Activated CD4-positive, alpha-beta T cell treated with anti-CD3 and anti-CD28 coated beads for 36 hours (primary cell): ENCODE measurements at places on chromosomes 1 and 21. TPM values are rescaled to one million over a fixed set of nuclear protein-coding genes. Genes with fewer than 3 reads are reported as not detected.

DNA sequence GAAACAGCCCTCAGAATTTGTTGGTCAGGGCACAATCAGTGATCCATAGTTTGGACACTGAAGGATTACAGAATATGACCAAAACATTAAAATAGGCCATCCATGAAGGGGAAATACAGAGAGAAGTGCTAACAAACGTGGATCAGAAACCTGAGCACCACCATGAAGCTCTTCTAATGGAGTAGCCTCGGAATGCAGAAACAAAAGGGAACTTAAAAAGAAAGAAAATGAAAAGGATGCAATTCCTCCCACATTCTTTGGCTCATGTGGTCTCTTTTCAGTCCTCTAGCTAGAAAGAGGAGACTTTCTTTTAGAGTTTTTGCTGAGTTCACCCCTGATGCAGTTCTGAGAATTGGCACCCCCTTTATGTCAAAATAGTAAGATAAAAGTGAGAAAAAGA lies 989.8 kb upstream of the B3GALT2 start:
- peaks cover under 1% of the 10 kb centered on the region for H3K36me3 ChIP-seq
- H3K4me1 ChIP-seq = no peaks in the 10 kb centered on the region
- no peak for DNase-seq
- no peaks in the 10 kb centered on the region for H3K27me3 ChIP-seq

DNA sequence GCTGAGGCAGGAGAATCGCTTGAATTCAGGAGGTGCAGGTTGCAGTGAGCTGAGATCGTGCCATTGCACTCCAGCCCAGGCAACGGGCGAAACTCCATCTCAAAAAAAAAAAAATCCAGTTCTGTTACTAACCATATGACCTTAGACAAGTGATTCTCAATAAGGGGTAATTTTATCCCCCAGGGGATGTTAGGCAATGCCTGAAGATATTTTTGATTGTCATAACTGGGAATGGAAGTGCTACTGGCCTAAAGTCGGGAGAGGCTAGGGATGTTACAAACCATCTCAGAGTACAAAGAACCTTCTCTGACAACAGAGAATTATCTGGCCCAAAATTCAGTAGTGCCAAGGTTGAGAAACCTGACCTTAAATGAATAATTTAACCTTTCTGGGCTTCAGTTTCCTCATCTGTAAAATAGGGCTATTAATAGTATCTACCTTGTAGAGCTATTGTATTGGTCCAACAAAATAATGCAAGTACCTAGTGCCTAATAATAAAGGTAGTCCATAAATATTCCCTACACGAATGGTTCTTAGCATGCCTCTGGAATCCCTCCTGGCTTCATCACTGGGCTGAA lies 5.8 kb upstream of the LMNA start:
- no peak overlapping the region for H3K27ac ChIP-seq
- no peak overlapping the region for H3K4me3 ChIP-seq
- peaks cover 5% of the 10 kb centered on the region for H3K27me3 ChIP-seq
- H3K36me3 ChIP-seq = no peaks in the 10 kb centered on the region
- peaks cover 53% of the 10 kb centered on the region for H3K4me1 ChIP-seq
- DNase-seq = no peak

- DNase-seq = no peak
- no peak overlapping the region for H3K4me3 ChIP-seq
- no peaks in the 10 kb centered on the region for H3K36me3 ChIP-seq
- H3K4me1 ChIP-seq = peaks cover 10% of the 10 kb centered on the region
Observed at GRCh38 chr21:44718571-44718970, 7.2 kb upstream of the TSPEAR start.

DNA sequence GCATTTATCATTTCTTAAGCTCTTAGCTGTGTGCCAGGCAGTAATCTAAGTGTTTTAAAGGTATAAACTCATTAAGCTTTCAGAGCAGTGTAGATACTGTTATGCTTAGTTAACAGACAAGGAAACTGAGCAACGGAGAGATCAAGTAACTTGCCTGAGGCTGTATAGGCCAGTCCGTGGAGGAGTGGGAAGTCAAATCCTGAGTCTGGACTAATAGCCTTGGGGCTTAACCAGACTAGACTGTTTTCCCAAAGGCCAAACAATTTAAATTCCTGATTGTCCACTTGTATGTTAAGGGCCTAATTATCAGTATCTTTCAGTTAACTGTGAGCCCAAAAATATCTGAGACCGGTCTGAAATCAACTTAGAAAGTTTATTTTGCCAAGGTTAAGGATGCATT lies 2.6 kb downstream of the IFNAR1 start:
- no peak for DNase-seq
- H3K4me3 ChIP-seq = no peak overlapping the region
- peaks cover 13% of the 10 kb centered on the region for H3K36me3 ChIP-seq
- H3K27me3 ChIP-seq = no peaks in the 10 kb centered on the region

DNA sequence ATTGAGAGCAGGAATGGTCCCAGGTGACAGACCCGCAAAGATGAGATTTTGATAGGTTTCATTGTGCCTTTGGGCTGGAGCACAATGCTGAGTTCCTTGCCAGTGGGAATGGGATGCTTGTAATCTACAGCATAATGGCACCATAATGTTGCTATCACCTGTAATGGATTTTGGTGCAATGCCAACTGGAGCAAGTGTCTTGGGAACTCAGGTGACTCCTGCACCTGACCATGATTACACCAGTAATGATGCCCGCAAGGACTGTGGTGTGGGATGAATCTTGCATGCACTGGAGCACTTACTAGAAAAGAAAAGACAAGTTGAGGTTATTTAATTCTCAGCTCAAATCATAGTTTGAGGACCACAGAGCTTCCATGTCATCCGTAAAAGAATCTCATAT lies 96.7 kb downstream of the PTPRU start:
- H3K27me3 ChIP-seq = peaks cover 17% of the 10 kb centered on the region
- H3K36me3 ChIP-seq = no peaks in the 10 kb centered on the region

DNA sequence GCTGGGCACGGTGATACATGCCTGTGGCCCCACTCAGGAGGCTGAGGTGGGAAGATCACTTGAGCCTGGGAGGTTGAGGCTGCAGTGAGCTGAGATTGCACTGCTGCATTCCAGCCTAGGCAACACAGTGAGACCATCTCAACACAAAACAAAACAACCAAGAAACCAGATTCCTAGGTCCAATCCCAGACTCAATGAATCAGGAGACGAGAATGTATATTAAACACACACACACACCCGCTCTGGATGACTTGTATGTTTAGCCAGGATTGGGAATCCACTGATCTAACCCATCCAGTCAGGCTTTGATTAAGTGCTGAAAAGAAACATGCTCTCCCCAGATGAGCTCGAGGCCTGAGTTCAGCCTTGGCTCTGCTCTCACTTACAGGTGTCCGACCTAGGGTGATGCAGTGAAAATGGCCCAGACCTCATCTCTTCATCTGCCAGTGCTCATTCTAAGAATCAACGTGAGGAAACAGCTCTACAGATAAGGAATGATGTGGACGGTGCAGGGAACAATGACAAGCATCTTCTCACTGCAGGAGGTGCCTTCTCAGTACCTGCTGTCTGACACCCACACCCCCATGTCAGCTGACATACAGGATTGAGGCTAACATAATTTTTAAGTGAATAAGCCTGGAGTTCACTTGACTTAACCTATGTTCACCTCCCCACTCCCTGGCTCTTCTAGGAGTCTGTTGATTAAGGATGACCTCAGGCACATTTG lies 15.3 kb upstream of the SRSF4 start:
- H3K27me3 ChIP-seq = no peaks in the 10 kb centered on the region
- no peaks in the 10 kb centered on the region for H3K4me1 ChIP-seq
- no peak for DNase-seq
- H3K4me3 ChIP-seq = no peak overlapping the region
- no peak overlapping the region for H3K27ac ChIP-seq
- H3K36me3 ChIP-seq = peaks cover 35% of the 10 kb centered on the region

DNA sequence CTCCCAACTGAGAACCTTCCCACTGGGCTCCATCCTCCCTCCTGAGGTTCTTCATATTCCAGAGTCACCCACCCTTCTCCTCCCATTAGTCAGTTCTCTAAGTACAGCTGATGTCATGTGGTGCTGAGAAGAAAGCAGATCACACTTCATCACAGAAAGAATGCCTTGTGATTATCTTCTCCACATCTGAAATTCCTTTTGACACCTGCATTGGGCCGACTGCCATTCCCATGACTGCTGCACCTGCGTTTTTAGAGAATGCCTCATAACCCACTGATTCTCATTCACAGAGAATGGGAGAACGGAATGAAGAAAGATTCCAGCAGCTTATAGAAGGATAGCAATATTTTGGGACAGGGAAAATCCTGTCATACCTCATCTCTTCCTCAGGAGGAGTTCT lies 14.3 kb downstream of the LEPR start:
- no peaks in the 10 kb centered on the region for H3K27me3 ChIP-seq
- H3K36me3 ChIP-seq = no peaks in the 10 kb centered on the region
- no peak overlapping the region for H3K4me3 ChIP-seq
- no peak for DNase-seq
- H3K27ac ChIP-seq = no peak overlapping the region

DNA sequence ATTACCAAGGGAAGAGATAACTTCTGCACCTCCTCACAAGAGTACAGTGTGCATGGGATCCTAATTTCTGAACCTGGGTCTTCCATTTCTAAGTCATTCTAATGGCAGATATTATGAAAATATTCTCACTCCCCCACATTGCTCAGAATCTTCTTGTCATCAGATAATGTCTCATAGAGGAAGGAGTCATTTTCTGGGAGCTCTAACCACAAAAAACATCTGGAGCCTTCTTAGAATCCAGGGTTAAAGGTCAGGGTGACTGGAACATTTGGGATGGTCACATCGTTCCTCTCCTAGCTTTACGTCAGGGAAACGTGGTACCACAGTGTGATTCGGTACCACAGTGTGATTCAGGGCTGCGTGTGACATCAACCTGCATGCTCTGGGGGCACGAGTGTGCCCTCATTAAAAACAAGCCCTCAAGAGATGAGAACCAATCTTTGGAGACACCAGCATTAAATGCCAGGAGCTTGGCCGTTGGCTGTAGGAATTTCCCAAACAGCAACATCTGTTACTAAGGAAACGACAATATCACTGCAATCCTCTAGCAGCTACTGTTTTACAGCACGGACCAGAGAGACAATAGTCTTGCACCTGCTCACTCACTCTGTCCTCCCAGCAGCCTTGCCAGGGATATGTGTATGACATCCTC lies 179.1 kb downstream of the PSMG1 start:
- peak overlapping the region; percentile 17 for H3K27ac ChIP-seq
- no peak overlapping the region for H3K4me3 ChIP-seq
- no peak for DNase-seq
- peaks cover 33% of the 10 kb centered on the region for H3K4me1 ChIP-seq

Gene IL6R
- total RNA-seq = 13.1 TPM

Gene TFF2
- total RNA-seq = not detected

GRCh38 chr1:116983678-116984077 lies 17.9 kb upstream of the CD101 start:
- peaks cover 34% of the 10 kb centered on the region for H3K4me1 ChIP-seq
- H3K27me3 ChIP-seq = no peaks in the 10 kb centered on the region
- H3K4me3 ChIP-seq = no peak overlapping the region
- H3K27ac ChIP-seq = no peak overlapping the region
- DNase-seq = no peak

- H3K27me3 ChIP-seq = peaks cover 3% of the 10 kb centered on the region
- H3K4me1 ChIP-seq = no peaks in the 10 kb centered on the region
- no peak overlapping the region for H3K27ac ChIP-seq
- H3K4me3 ChIP-seq = no peak overlapping the region
- DNase-seq = no peak
- no peaks in the 10 kb centered on the region for H3K36me3 ChIP-seq
Observed at GRCh38 chr1:164755690-164756089, 196.7 kb downstream of the PBX1 start.

Gene SPRR2E
- total RNA-seq = not detected
